ENCODE measurements at places on chromosomes 12 and 14.

- no peak for DNase-seq
Observed at GRCh38 chr12:1622406-1622805, 6.6 kb upstream of the WNT5B start.

GRCh38 chr14:92161521-92161920 is 39.8 kb downstream of the CPSF2 start:
- DNase-seq = no peak

GRCh38 chr12:123045678-123046077 is 65.2 kb downstream of the ARL6IP4 start:
- no peak for DNase-seq

DNA sequence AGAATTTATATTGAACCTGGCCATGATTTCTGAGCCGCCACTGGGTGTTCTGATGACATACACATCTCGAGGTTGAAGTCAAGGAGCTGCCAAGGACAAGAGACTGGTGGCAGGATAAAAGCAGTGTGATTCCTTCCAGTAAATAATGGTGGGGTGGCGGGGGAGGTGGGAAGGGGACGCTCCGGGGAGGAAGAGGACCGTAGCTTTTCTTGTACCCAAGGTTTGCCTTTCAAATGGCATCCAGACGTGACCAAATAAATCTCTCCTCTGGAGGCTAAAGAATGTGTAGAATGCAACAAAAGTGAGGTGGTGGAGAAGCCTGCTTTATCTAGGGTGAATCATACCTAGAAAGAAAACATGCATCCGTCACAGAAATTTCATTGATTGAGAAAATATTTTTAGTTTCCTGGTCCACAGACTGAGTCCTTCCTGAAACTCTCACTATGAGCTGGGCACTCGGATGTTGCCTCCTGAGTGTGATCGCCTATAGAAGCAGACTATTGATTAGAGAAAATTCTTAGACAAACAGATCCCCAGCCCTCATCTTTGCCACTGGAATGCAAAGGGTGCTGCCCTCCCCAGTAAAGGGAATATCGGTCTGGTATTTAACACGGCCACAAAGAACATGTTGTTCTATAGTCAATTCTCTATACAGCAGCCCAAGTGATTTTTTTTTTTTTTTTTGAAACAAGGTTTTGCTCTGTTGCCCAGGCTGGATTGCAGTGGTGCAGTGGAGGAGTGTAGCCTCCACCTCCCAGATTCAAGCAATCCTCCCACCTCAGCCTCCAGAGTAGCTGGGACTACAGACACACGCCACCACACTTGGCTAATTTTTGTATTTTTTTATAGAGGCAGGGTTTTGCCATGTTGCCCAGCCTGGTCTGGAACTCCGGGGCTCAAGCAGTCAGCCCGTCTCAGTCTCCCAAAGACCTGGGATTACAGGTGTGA is 112.1 kb downstream of the DPF3 start:
- DNase-seq = no peak

GRCh38 chr12:96919510-96920210 is 12.6 kb downstream of the NEDD1 start:
- no peak for DNase-seq

DNA sequence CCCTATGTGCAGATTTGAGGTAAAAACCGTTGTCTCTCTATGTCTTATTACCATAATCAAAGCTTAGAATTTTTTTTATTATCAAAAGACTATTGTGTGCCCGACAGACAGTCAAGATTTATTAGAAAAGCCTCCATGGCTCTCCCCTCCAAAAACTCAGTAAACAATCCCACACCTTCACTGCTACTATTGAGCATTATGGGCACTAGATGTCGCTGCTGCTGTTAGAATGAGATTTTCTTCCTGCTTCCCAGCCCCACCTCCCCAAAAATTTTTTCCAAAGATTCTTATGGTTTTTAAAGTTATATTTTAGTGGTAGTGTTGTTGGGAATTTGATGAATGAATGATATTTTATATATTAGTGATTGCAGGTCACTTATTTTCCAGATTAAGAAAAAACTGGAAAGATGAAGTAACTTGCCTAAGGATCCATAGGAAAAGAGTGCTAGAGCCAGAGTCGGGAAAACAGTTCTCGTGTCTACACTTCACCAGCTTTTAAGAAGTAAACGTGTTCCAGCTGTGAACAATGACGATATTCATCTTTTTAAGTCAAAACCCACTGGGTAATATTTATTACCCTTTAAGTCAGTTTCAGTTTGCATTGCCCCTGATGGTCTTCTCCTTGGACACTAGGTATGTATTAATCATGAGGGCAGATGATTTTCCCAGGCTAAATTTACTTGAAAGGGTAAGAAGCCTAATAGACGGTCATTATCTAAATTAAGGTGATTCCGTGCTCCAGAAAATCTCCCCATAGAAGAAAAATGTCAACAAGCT is 12.2 kb upstream of the FOXG1 start:
- no peak for DNase-seq

DNA sequence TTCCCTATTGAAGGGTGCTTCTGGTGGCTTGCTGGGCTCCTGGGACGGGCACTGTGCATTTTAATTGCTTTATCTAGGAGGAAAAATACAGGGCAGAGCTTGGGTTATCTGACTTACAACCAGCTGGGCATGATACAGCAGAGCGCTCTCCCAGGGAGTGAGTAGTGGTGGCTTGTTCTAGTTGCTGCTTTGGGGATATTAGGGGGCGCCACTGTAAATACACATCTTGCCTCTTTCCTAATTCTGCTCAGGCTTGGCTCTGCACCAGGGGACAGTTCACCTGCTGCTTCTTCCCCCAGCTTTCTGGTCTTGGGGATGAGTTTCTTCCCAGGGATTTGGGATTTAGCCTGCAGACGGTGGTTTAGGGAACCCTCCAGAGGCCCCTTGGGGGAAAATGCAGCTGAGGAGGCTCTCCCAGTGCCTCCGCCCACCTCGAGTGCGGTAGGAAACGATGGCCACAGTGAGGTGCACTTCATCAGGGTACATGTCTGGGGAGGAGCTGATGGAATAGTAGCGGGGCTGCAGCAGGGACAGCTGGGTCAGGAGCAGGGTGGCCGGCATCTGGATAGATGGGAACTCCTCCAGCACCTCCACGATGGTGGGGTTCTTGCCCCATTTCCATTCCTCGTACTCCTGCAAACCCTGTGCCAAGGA is 36.9 kb upstream of the FBXO21 start:
- no peak for DNase-seq
